IPS DF 19.7 (cell line): ENCODE measurements at places on chromosomes 2 and 18.

- DNase-seq, result no peak
These were observed 3.4 kb downstream of the CASP8 start for GRCh38 chr2:201263779-201264178.

- no peak for DNase-seq
These were observed 36.9 kb downstream of the TBC1D8 start for GRCh38 chr2:101114268-101114783.

GRCh38 chr2:128654408-128654807 lies 335.7 kb upstream of the HS6ST1 start:
- no peak for DNase-seq

DNA sequence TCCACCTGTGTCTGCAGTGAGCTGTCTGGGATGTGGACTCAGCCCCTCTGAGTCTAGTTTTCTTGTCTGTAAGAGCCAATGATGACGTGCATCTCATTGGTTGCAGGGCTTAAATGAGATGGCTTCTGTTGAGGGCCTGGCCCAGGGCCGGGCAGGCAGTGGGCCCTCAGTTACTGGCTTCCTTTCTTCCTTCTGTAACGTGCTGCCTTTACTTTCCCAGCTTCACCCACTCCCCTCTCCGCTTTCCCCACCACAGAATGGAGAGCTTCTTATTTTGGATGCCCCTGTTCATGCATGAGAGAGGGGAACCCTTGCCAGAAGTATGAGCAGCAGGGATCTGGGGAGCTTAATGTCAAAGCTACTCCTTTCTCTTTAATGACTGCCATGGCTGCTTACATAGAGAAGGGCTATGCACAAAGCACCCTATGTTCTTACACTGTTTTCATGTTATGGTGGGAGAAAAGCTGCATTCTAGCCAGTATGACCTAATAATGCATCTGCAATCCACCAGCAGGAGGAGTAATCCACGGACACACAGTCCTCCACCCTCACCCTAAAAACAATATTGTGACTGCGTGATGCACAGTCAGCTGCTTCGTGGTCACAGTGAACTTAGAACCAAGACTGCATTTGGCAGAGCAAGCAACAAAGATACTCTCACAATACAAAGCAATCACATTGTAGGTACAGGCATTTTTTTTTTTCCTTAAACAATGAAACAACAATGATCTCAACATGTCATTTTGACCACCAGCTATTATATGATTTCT lies 37.2 kb downstream of the CREG2 start:
- no peak for DNase-seq

DNA sequence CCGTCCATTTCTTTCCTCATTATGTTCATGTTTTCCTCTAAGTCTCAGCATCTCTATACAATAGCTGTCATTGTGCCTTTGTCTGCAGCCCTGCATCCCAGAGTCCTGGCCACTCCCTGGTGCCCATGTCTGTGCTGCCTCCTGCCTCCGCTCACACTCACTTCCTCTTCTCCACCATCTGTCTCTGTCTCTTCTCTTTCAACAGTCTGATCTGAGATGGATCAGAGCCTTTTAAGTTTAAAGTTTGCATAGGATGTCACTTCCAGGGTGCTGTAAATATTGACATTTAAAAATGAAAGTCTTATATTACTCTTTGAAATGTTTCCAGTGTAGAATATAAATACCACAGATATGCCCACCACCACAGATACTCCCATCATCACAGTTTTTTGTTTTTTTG lies 42.7 kb downstream of the UBE2F start:
- DNase-seq, result no peak

- DNase-seq, result no peak
These were observed 179.0 kb downstream of the KLHL29 start for GRCh38 chr2:23563673-23564614.

- DNase-seq, result no peak
These were observed 74.6 kb downstream of the PDE11A start for GRCh38 chr2:177998006-177998405.

- no peak for DNase-seq
These were observed 900.9 kb downstream of the CPS1 start for GRCh38 chr2:211457325-211457724.

DNA sequence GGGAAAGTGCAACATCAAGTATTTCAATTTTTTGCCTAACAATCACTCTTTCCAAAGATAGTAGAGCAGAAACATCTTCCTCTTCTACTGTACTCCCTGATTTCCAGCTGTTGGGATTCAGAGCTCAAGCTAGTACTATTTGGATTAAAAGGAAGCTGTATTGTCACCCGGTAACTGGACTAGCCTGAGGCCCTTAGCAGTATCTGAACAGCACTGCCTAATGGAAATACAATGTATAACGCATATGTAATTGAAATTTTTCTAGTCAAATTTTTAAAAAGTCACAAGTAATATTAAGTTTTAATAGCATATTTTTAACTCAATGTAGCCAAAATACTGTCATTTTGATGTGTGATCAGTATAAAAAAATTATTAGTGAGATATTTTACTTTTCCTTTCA lies 86.2 kb downstream of the COX7A2L start:
- no peak for DNase-seq

DNA sequence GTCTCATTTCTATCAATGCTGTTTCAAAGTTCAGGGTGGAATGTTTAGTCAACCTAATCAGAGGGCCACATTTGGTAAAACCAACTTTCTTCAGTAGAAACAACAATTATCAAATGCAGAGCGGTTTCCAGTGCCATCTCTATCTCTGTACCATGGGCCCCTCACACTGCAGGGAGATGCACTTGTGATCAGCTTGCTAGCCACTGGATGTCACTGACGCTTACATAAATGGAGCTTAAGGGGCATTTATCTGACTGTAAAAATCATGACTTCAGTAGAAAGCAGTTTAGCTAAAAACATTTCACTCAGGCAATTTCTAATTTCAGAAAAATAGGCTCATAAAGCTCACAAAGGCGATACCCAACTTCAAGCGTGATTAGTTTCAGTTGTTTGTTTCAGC lies 678.0 kb downstream of the ZEB2 start:
- no peak for DNase-seq

DNA sequence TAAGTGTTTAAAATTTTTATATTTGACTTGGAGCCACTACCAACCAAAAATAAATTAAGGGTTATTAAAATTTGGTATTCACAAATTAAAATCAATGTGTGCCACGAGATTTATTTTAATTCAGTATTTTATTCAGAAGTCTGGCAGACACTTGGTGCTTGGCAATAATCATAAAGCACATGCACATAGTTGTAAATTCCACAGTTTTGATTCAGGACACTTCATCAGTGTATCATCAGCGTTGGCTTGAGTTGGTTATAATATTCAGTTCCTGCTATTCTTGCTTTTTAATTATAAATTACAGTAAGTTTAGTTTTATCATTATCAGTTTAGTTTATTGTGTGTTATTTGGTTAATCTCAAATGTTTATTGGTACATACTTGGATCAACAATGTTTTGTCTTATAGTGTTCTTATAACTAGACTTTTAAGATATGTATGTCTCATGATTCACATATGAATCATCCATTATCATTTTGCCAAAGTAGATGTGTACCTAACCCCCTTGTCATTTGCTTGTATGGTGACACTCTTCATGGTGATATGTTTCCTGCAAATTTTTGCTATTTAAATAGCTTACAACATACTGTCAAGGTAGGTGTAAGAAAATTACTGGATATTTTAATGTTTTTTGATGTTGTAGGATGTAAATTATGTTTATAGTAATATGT lies 237.9 kb downstream of the BABAM2 start:
- DNase-seq, result no peak

DNA sequence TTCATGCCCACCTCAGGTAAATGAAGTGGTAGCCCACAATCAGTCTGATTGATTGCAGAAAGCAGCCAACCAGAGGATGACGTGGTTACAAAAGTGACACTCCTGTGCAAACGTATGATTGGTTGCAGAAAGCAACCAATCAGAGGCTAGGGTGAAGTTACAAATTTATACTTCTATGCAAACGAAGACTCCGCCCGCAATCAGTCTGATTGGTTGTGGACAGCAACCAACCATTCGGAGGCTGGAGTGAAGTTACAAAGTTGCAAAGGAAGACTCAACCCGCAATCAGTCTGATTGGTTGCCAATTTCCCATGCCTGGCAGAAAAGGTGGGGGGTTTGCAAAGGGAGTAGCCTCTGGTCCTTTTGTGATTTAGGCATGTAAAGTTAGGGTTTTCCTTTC lies 4.0 kb upstream of the SLC3A1 start:
- DNase-seq, result peak; percentile 9

DNA sequence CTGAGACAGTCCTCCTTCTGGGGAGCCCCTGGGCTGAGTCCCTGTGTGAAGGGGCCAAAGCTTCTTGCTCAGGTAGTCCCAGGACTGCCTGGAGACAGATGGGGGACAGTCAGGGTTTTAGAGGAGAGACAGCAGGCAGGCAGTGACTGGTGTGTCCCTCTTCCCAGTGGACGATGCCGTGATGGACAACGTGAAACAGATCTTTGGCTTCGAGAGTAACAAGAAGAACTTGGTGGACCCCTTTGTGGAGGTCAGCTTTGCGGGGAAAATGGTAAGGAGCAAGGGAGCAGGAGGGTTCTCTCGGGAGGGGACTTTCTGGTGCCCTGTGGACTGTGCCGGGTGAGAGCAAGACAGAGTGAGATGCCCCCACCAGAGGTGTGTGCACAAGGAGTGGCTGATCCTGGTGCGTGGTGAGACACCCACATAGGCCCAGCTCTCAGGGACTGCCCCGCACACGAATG lies 74.8 kb downstream of the DYSF start:
- DNase-seq, result no peak

GRCh38 chr2:160399880-160400279 lies 93.7 kb downstream of the RBMS1 start:
- no peak for DNase-seq

GRCh38 chr2:10993001-10993481 lies 81.3 kb downstream of the KCNF1 start:
- no peak for DNase-seq

DNA sequence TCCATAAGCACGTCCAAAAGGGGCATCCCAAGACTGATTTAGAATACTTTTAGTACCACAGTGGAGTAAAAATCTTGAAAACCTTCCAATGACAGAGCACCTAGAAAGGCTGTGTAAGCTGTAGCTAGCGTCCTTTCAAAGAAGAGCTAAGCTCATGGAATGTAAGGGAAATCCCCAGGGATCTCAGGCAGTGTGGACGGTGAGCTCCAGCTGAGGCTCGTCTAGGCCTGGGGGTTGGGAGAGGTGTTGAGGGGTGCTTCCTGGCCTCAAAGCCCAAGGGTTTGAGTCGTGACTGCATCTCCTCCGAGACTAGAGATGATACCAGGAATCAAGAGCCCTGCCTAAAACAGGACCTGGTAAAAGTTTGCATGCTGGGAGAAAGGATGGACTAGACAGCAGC lies 7.6 kb downstream of the CTIF start:
- no peak for DNase-seq

- DNase-seq, result peak; percentile 57
These were observed 23.8 kb downstream of the ANKAR start for GRCh38 chr2:189698020-189698887.

- DNase-seq, result no peak
These were observed 7.0 kb downstream of the LPIN1 start for GRCh38 chr2:11753452-11753885.

GRCh38 chr2:152083202-152083875 lies 15.5 kb downstream of the CACNB4 start:
- no peak for DNase-seq

- DNase-seq, result no peak
These were observed 226.5 kb upstream of the RBMS1 start for GRCh38 chr2:160720098-160720497.

- DNase-seq, result peak; percentile 75
These were observed 37.3 kb upstream of the BMP10 start for GRCh38 chr2:68908392-68908970.

DNA sequence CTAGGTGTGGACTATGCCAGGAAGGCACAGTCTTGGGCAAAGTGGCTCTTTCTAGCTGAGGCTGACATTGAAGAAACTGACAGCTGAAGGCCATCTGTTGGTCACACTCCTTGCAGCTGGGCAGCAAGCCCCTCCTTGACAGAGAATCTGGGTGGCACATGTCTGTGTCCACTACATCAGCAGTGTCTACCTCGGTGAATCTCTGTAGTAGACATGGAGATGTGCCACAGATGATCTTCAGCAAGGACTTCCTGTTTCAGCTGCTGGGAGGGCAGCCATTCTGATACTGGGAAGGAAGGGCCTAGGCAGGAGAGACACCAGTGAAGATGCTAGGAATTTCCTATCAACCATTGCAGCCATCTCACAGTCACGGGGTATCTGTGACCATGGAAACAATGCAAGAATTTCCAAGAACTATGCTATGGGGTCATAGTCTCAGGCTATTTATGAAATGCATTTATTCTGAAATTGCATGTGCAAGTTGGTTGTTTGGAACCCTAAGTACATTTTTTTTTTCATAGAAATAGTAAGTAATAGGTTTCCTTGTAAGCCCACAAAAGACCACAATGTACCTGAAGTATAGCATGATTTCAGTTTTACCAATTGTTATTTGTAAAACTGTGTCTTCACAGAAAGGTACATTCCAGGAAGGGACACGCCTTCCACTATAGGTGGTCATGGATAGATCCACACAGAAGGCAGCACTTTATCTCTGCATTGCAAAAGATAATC lies 63.8 kb upstream of the DARS1 start:
- no peak for DNase-seq

GRCh38 chr18:62523631-62524439 lies 1.0 kb downstream of the ZCCHC2 start:
- DNase-seq, result no peak

DNA sequence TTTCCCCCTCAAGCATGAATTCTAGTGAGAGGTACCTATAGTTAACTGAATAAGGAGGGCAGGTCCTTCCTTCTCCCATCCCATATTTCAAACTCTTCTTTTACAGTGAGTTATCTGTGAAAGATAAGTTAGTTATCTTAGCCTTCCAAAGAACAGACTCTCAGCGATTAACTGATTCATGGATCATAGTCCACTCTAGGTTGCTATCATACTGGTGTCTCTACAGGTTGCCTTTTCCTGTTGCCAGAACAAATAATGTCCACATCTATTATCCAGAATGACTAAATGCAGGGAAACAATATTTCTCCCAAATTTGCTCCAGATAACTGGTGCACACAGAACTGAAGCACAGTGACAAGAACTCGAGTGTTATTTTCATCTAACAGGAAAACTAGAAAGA lies 68.3 kb downstream of the MEP1B start:
- DNase-seq, result no peak

GRCh38 chr2:108855194-108855593 lies 68.6 kb downstream of the CCDC138 start:
- DNase-seq, result no peak

DNA sequence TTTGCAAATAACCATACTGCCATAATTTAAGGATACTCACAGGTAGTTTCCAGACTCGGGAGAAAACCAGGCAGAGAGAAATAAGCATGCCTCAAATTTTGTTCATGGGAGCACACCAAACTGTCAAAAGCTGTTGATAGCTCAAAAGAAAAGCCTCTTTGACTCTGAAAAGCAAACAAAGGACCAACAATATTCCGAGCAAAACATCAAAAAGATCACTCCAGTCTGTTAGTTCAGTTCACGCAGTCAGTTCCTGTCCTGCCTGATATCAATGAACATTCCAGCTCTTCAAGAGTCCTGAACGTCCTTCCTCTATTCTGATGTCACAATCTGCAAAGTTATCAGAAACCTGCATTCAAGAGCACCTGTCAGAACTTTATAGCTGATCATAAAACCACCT lies 78.7 kb downstream of the RRM2 start:
- no peak for DNase-seq

GRCh38 chr2:171478345-171478744 lies 43.9 kb upstream of the CYBRD1 start:
- DNase-seq, result no peak

- DNase-seq, result no peak
These were observed 1.9 kb downstream of the WDR12 start for GRCh38 chr2:202909394-202910192.

GRCh38 chr2:100236166-100236565 lies 86.1 kb downstream of the LONRF2 start:
- DNase-seq, result no peak
